ENCODE measurements at places on chromosomes 4 and X. TPM values are rescaled to one million over a fixed set of nuclear protein-coding genes. Genes with fewer than 3 reads are reported as not detected.

CLDN2 gene
- total RNA-seq, result not detected

MPP1 gene
- 18.9 TPM for total RNA-seq

MTNR1A gene
- not detected for total RNA-seq

ZBED1 gene
- 29.8 TPM for total RNA-seq

HELQ gene
- total RNA-seq, result 5.0 TPM

SLBP gene
- 32.4 TPM for total RNA-seq

PRR32 gene
- total RNA-seq, result not detected

FGD1 gene
- 7.5 TPM for total RNA-seq

SPATA18 gene
- total RNA-seq, result 6.7 TPM

CXCL10 gene
- total RNA-seq, result 0.53 TPM

BEX1 gene
- not detected for total RNA-seq

GLRB gene
- total RNA-seq, result 0.91 TPM

BRS3 gene
- total RNA-seq, result not detected

CYP4V2 gene
- 4.1 TPM for total RNA-seq

GPRASP1 gene
- 1.2 TPM for total RNA-seq

STOX2 gene
- total RNA-seq, result 21.6 TPM

NDNF gene
- 1.3 TPM for total RNA-seq

UGT2B10 gene
- total RNA-seq, result not detected

HSFX1 gene
- total RNA-seq, result not detected

EVC2 gene
- 12.6 TPM for total RNA-seq

CHRDL1 gene
- 64.3 TPM for total RNA-seq

RHOXF2B gene
- not detected for total RNA-seq

STPG2 gene
- not detected for total RNA-seq

SSX3 gene
- not detected for total RNA-seq

TRIM2 gene
- 5.8 TPM for total RNA-seq

All from esophagus squamous epithelium (tissue), 5 donors.